ENCODE measurements at places on chromosomes 3 and 15.

DNA sequence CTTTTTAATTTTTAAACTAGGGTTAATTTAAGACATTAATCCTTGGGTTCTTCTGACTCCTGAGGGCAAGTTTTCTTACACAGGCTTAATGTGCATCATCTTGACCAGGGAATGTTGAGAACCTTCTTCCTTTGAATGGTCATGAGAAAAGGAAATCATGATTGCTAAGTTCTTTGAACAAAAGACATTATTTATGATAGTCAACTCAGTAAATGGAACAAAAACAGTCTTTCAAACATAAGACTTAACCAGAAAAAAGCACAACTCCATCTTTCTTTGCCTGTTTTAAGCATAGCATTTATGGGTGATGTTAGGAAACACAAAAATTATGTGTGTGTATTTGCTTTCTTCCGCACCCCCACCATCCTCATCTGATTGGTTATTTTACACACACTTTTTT is 5.4 kb downstream of the TLNRD1 start:
- no peak for DNase-seq

GRCh38 chr3:53180305-53181023 is 19.5 kb downstream of the PRKCD start:
- DNase-seq = no peak

- DNase-seq = no peak
Measured at GRCh38 chr3:25910997-25911396, 121.1 kb downstream of the OXSM start.

DNA sequence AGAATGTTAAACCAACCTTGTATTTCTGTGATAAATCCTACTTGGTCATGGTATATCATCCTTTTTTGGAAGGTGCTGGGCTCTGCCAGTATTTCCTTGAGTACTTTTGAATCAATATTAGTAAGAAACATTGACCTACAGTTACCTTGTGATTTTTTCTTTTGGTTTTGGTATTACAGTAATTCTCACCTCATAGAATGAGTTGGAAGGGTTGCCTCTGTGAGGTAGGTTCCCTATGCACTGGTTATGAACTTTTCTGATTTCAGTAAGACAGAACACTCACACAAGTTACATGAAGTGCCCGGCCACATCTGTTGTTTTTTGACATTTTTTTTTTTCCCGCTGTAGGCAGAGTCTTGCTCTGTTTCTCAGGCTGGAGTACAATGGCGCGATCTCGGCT is 20.0 kb downstream of the PCCB start:
- DNase-seq = no peak

- DNase-seq = no peak
Measured at GRCh38 chr15:74340150-74340549, 27.3 kb downstream of the CYP11A1 start.

DNA sequence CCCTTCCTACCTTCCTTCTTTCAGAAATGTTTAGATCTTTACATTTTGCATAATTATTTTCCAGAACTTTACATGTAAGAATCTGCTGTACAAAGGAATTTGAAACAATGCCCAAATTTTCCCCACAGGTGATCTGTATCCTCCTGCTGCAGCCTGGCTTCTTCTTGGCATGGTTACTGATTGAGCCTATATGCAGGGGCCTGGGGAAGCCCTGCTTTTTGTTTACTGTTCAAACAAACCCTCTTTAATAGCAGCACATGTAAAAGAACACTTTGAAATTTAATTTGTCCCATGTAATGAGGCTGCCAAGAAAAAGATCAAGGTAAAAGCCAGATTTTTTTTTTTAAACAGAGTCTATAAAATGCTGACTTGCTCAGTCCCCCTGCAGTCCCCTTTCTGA is 432.2 kb downstream of the TUSC7 start:
- peak; percentile 13 for DNase-seq

- DNase-seq = no peak
Measured at GRCh38 chr3:31247063-31247447, 285.7 kb upstream of the STT3B start.

GRCh38 chr15:90813796-90814190 is 54.6 kb upstream of the FURIN start:
- DNase-seq = no peak

All from DMS153 (cell line).